ENCODE measurements at places on chromosomes 3 and 15. TPM values are rescaled to one million over a fixed set of nuclear protein-coding genes. Genes with fewer than 3 reads are reported as not detected.

GRCh38 chr3:183213415-183214276 lies 39.4 kb upstream of the B3GNT5 start:
- H3K27ac ChIP-seq = no peak overlapping the region
- no peak overlapping the region for H3K4me3 ChIP-seq
- DNase-seq = no peak

- no peaks in the 10 kb centered on the region for H3K27me3 ChIP-seq
- no peak for DNase-seq
- H3K36me3 ChIP-seq = no peaks in the 10 kb centered on the region
- H3K4me1 ChIP-seq = no peaks in the 10 kb centered on the region
These were observed 5.7 kb upstream of the A4GNT start for GRCh38 chr3:138137861-138138260.

- no peaks in the 10 kb centered on the region for H3K4me1 ChIP-seq
- no peaks in the 10 kb centered on the region for H3K36me3 ChIP-seq
- H3K27me3 ChIP-seq = no peaks in the 10 kb centered on the region
These were observed 190.1 kb downstream of the TP63 start for GRCh38 chr3:189821262-189821661.

DNA sequence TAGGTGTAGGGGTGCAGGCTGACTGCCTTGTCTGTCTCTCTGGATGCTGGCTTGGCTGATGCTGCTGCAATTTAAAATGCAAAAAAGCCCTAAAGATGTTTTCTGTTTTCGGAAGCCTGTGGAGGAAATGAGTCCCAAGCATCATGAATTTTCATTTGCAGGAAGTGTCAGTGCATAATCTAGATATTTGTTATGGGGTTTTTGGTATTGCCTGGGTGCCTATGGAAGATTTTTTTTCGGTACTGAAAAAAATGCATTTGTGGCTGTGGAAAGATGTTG lies 1.9 kb downstream of the CACNA1D start:
- H3K36me3 ChIP-seq = no peaks in the 10 kb centered on the region
- H3K27ac ChIP-seq = no peak overlapping the region
- H3K27me3 ChIP-seq = no peaks in the 10 kb centered on the region
- no peak overlapping the region for H3K4me3 ChIP-seq
- DNase-seq = no peak

GRCh38 chr3:182895513-182896112 lies 84.7 kb downstream of the DCUN1D1 start:
- no peak overlapping the region for H3K27ac ChIP-seq
- DNase-seq = no peak
- H3K27me3 ChIP-seq = no peaks in the 10 kb centered on the region
- H3K36me3 ChIP-seq = no peaks in the 10 kb centered on the region

GRCh38 chr3:179948740-179949139 lies 88.0 kb downstream of the PEX5L start:
- H3K36me3 ChIP-seq = no peaks in the 10 kb centered on the region
- no peak overlapping the region for H3K27ac ChIP-seq
- H3K27me3 ChIP-seq = no peaks in the 10 kb centered on the region

DNA sequence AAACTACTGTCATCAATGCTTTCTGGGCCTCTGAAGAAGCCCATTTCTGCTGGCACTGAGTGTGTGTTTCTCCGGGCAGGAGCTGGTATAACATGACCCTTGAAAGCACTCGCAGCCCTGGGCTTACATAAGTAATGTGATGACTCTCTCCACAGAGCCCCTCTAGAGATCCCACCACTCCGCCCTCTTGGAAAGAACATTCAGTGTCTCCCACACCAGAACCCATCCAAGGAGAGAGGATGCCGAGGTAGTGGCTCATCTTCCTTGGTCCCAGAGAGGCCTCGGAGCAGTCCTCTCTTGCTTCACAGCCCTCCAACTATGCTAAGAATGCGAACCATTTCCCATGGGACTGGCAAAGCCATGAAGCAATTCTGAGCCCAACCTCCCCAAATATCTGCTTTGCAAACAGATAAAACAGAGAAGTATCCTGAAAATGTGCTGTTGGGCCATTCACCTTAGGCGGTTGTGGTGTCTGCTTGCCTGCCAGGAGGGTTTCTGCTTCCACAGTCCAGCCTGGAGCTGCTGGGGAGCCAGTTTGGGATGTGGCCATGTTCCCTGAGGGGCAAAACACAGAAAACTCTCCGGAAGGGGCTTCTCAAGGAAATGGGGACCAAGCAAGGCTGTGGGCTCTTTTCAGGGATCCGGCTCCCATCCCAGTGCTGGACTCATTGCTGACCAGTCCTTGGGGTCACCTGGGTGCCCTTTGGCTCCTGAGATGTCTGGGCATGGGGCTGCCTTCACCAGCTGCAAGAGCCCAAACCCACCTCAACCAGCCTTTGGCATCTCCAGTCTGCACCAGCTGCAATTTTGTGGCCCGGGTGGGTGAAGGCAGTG lies 47.3 kb downstream of the AMOTL2 start:
- peak; percentile 92 for DNase-seq
- peaks cover 65% of the 10 kb centered on the region for H3K4me1 ChIP-seq
- H3K27me3 ChIP-seq = no peaks in the 10 kb centered on the region
- H3K36me3 ChIP-seq = no peaks in the 10 kb centered on the region

- peaks cover 18% of the 10 kb centered on the region for H3K4me1 ChIP-seq
- peaks cover 54% of the 10 kb centered on the region for H3K27me3 ChIP-seq
- no peak overlapping the region for H3K27ac ChIP-seq
- DNase-seq = no peak
- H3K36me3 ChIP-seq = no peaks in the 10 kb centered on the region
- H3K4me3 ChIP-seq = no peak overlapping the region
These were observed 3.3 kb downstream of the MME start for GRCh38 chr3:155083313-155083905.

DNA sequence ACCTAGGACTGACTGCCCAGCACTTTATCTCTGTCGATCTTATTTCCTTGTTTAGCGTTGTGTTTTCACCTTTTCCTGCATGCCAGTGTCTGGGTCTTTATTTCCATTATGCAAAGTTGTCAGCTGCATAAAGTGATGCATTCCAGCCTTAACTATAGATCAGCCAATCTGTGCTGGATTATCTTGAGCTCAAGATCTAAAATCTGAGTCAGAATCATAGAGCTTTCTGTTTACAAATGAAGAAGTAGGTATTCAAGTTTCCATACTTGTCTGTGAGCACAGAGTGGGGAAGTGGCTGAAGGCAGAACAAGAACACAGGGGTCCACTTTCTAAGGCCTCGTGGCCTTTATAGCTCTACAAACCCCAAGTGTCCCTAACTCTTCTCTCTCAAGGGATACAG lies 82.4 kb upstream of the PLCL2 start:
- no peaks in the 10 kb centered on the region for H3K4me1 ChIP-seq
- H3K4me3 ChIP-seq = no peak overlapping the region

DNA sequence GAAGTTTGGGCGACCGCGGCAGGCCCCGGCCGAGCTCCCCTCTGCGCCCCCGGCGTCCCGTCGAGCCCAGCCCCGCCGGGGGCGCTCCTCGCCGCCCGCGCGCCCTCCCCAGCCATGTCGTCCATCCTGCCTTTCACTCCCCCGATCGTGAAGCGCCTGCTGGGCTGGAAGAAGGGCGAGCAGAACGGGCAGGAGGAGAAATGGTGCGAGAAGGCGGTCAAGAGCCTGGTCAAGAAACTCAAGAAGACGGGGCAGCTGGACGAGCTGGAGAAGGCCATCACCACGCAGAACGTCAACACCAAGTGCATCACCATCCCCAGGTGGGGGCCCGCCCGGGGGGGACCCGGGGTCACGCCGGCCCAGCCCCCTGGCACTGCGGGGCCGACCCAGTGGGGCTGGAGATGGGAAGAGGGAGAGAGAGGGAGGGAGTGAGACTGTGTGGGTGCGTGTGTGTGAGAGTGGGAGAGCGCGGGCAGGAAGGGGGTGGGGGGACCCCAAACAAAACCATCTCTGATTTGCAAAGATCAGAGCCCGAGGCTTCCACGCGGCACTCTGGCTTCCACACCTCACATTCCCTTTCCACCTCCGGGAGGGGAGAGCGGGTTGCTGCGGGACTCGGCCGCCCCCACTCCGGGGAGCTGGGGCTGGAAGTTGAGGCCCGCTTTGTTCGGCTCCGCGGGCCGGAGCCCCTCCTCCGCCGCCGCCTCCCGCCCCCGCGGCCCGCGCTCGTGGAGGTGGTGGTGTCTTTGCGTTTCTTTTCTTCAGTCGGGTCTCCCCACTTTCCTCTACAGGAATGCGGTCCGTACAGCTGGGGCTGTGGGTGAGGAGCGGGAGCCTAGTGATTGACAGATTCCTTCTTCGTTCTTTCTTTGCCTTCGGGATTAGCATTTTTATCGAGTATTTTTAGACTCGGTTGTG lies 898 bp downstream of the SMAD3 start:
- H3K27ac ChIP-seq = peak overlapping the region; percentile 96
- H3K36me3 ChIP-seq = no peaks in the 10 kb centered on the region
- peaks cover 47% of the 10 kb centered on the region for H3K4me1 ChIP-seq
- no peaks in the 10 kb centered on the region for H3K27me3 ChIP-seq
- DNase-seq = peak; percentile 72
- peak overlapping the region; percentile 55 for H3K4me3 ChIP-seq

- peak overlapping the region; percentile 30 for H3K27ac ChIP-seq
- H3K4me3 ChIP-seq = no peak overlapping the region
- peaks cover 17% of the 10 kb centered on the region for H3K4me1 ChIP-seq
- H3K27me3 ChIP-seq = no peaks in the 10 kb centered on the region
- DNase-seq = no peak
- no peaks in the 10 kb centered on the region for H3K36me3 ChIP-seq
These were observed 78.3 kb upstream of the CDIN1 start for GRCh38 chr15:36501063-36501678.

GRCh38 chr3:61060411-61060861 lies 190.8 kb downstream of the FHIT start:
- DNase-seq = no peak
- no peaks in the 10 kb centered on the region for H3K36me3 ChIP-seq
- no peaks in the 10 kb centered on the region for H3K4me1 ChIP-seq
- H3K27me3 ChIP-seq = no peaks in the 10 kb centered on the region
- H3K27ac ChIP-seq = no peak overlapping the region
- H3K4me3 ChIP-seq = no peak overlapping the region

DNA sequence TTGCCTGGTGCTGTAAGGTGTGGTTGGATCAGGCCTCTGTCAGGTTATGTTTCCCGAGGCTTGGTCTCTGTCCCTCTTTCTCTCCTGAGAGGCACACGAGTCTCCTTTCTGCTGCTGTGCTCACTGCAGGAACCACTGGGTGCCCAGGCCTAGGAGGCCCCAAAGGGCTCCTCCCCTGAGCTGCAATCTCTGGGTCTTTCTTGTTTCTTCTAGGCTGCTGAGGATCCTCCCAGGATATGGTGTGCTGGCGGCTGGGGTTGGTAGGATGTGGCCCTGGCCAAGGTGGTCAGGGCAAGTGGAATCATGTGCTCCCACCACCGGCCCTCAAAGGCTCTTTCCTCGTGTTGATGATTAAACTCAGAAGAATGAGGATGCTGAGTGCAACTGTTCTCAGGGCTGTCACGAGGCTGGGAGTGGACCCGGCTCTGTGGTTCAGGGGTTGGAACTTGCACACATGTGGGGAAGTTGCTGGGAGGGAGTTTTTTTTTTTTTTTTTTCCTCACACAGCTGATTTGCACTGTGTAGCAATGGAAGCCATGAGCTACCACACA lies 43.6 kb upstream of the CTSH start:
- H3K27me3 ChIP-seq = no peaks in the 10 kb centered on the region
- H3K4me1 ChIP-seq = peaks cover 31% of the 10 kb centered on the region
- peak; percentile 94 for DNase-seq
- no peaks in the 10 kb centered on the region for H3K36me3 ChIP-seq

DNA sequence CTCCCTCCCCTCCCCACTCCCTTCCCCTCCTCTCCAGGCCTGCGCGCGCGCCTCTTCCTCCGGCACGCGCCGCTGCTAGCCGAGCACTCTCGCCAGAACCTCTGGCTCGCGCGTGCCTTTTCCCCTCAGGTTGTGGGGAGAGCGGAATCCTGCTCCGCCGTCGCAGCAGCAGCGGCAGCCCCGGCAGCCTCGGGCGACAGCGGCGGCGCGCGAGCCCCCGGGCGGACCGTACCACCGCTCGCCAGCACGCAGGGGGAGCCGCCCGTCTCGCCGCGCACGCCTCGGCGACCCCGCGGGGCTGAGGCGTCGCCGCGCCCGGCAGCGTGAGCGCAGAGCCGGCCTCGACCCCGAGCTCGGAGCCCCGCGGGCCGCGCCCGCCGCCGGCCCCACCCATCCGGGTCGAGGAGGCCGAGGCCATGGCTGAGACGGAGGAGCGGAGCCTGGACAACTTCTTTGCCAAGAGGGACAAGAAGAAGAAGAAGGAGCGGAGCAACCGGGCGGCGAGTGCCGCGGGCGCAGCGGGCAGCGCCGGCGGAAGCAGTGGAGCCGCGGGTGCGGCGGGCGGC lies at the start of gene CDV3:
CDV3 (plus strand) TSS at position 58 of the 566 bp plus-strand sequence; CDS start at position 417, 359 bp downstream.
- H3K4me1 ChIP-seq = no peaks in the 10 kb centered on the region
- H3K27me3 ChIP-seq = no peaks in the 10 kb centered on the region
- peaks cover 7% of the 10 kb centered on the region for H3K36me3 ChIP-seq
- DNase-seq = no peak
- peak within 1 kb of the TSS; percentile 75 for H3K4me3 ChIP-seq
- peak within 1 kb of the TSS; percentile 93 for H3K27ac ChIP-seq

DNA sequence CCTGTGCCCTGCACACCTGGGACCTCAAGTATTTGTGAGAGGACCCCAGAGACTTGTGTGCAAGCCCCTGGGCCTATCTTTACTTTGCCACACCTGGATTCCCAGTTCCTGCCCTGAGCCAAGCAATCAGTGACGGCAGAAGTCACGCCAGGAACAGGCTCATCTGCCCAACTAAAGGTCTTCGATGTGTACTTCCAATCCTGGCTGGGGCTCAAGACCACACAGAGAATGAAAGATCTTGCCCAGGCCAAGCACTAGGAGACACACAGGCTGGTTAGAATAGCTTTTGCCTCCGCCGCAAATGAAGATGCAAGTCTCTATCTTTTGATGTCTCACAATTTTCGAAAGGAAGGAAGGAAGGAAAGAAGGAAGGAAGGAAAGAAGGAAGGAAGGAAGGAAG lies 228.8 kb downstream of the OCA2 start:
- no peaks in the 10 kb centered on the region for H3K27me3 ChIP-seq
- no peak overlapping the region for H3K27ac ChIP-seq
- H3K36me3 ChIP-seq = no peaks in the 10 kb centered on the region
- no peak overlapping the region for H3K4me3 ChIP-seq
- no peak for DNase-seq
- no peaks in the 10 kb centered on the region for H3K4me1 ChIP-seq

GRCh38 chr3:134317106-134317947 lies 56.9 kb downstream of the AMOTL2 start:
- H3K27ac ChIP-seq = no peak overlapping the region
- H3K4me1 ChIP-seq = peaks cover 32% of the 10 kb centered on the region
- no peak overlapping the region for H3K4me3 ChIP-seq
- no peaks in the 10 kb centered on the region for H3K36me3 ChIP-seq
- no peaks in the 10 kb centered on the region for H3K27me3 ChIP-seq

DNA sequence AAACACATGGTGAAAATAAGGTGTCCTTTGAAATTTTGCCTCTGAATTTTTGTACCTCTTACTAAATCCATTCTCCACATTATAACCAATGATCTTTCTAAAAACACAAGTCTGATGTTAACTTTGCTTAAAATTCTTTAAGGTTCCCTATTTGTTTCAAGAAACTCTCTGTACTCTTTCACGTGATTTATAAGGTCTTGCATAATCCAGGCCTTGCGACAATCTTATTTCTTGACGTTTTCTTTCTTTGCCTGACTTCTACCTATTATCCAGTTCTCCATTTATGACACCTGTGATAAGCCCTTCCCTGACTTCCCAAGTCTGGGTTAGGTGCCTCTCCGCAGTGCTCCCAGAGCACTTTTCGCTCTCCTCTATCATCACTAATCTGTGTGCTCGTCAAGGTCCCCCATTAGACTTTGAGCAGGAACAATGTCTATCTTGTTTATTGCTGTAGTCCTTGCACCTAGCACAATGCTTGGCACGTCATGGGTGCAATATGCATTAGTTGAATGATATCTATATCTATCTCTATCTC lies 24.3 kb upstream of the KPNA1 start:
- no peak for DNase-seq
- H3K4me3 ChIP-seq = no peak overlapping the region
- H3K36me3 ChIP-seq = peaks cover 43% of the 10 kb centered on the region
- no peaks in the 10 kb centered on the region for H3K27me3 ChIP-seq
- H3K4me1 ChIP-seq = no peaks in the 10 kb centered on the region

CMTM8 gene
- 4.4 TPM for polyA plus RNA-seq

MYZAP gene
- 31.8 TPM for polyA plus RNA-seq

CIDEC gene
- polyA plus RNA-seq = 30.6 TPM

GHSR gene
- polyA plus RNA-seq = not detected

CAMK2N2 gene
- not detected for polyA plus RNA-seq

Measured in sigmoid colon (tissue), 7 donors.